Naive thymus-derived CD8-positive, alpha-beta T cell (primary cell): ENCODE measurements at places on chromosomes 3 and 15. TPM values are rescaled to one million over a fixed set of nuclear protein-coding genes. Genes with fewer than 3 reads are reported as not detected.

- H3K4me3 ChIP-seq, result no peak overlapping the region
- no peak overlapping the region for H3K27ac ChIP-seq
- no peaks in the 10 kb centered on the region for H3K36me3 ChIP-seq
- no peaks in the 10 kb centered on the region for H3K4me1 ChIP-seq
Observed at GRCh38 chr3:123285931-123286307, 84.2 kb downstream of the SEC22A start.

GRCh38 chr3:152945556-152945955 lies 110.6 kb downstream of the P2RY1 start:
- no peak overlapping the region for H3K4me3 ChIP-seq
- no peaks in the 10 kb centered on the region for H3K4me1 ChIP-seq
- peaks cover 2% of the 10 kb centered on the region for H3K27me3 ChIP-seq
- H3K36me3 ChIP-seq, result no peaks in the 10 kb centered on the region

DNA sequence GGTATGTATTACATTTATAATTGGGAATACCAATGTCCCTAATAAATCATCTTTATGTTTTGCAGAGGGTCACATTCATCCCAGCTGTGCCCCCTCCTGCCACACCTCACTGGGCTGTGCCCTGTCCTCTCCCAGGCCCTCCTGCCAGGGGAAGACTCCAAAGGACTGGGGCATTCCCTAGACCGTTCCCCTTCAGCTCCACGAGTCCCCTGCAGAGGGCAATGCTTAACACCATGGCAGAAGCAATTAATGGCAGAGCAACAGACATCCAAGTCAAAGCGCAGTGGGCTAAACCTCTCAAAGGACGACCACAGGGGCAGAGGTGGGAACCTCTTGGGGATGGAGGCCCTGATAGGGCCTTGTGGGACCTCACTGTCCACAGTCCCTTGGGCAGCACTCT lies 71.3 kb upstream of the SEC13 start:
- H3K4me3 ChIP-seq, result no peak overlapping the region
- no peaks in the 10 kb centered on the region for H3K27me3 ChIP-seq
- DNase-seq, result no peak

DNA sequence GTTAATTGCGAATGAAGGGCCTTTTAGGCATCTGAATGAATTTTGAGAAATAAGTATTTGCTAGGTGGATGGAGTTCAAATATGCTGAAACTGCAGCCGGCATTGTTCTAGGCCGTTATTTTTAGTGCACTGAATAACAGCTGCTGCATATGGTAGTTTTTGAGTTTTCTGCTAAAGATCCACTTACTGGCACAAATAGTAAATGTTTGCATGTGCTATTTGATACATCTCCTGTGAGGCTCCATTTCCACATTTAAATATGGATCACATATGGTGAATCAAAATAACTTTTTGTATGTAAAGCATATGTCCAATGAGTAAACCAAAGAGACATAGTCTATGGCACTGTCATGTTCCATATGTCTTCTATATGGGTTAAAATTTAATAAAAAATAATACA lies 56.7 kb upstream of the CNTN4 start:
- no peak overlapping the region for H3K4me3 ChIP-seq
- H3K27me3 ChIP-seq, result no peaks in the 10 kb centered on the region
- no peak overlapping the region for H3K27ac ChIP-seq
- DNase-seq, result no peak
- no peaks in the 10 kb centered on the region for H3K4me1 ChIP-seq

TRPM1 gene
- not detected for polyA plus RNA-seq

MTHFS gene
- polyA plus RNA-seq, result 82.6 TPM

CPNE9 gene
- not detected for polyA plus RNA-seq

ATP2B2 gene
- polyA plus RNA-seq, result not detected

NDN gene
- polyA plus RNA-seq, result 0.22 TPM

CLSTN2 gene
- polyA plus RNA-seq, result not detected

GP9 gene
- polyA plus RNA-seq, result not detected

DNA sequence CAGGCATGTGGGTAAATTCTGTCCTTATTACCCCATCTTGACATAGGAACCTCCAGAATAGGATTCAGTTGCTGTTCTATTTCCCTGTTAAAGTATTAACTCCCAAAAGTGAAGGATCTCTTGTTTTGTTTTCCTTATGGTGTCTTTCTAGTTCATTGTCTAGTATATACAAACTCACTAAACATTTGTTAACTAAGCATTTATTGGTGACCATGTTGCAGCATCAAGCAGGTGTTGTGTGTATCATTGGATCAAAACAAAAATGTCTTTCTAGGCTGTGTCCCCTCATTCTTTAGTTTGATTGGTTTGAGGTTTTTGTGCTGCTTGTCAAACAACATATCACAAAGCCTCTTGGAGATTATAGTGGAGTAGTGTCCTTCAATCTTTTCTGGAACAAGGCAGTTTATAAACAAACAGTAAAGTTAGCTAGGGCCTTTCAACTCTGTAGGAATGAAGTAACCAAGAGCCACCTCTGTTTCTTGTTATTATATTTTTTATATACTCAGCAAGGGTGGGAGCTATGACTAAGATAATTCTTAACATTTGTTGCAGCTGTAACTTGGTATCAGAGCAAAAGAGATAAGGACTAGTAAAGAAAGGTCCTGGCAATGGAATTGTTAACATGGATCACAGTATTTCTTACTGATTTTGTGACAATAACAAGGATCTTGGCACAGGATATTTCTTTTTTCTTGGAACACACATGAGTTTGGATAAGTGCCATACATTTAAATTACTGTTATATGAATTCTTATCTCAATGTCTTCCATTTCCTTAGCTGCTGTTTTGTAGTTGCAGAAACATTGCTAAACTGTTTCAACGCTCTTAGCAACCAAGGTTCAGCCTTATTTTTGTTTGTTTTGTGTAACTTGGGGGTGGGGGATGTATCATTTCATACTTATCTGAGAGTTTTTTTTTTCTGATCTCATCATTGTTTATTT lies 49.3 kb downstream of the TMOD3 start:
- H3K27me3 ChIP-seq, result no peaks in the 10 kb centered on the region
- H3K4me3 ChIP-seq, result no peak overlapping the region
- peaks cover 26% of the 10 kb centered on the region for H3K4me1 ChIP-seq
- H3K36me3 ChIP-seq, result peaks cover 12% of the 10 kb centered on the region
- peak overlapping the region; percentile 33 for H3K27ac ChIP-seq

DNA sequence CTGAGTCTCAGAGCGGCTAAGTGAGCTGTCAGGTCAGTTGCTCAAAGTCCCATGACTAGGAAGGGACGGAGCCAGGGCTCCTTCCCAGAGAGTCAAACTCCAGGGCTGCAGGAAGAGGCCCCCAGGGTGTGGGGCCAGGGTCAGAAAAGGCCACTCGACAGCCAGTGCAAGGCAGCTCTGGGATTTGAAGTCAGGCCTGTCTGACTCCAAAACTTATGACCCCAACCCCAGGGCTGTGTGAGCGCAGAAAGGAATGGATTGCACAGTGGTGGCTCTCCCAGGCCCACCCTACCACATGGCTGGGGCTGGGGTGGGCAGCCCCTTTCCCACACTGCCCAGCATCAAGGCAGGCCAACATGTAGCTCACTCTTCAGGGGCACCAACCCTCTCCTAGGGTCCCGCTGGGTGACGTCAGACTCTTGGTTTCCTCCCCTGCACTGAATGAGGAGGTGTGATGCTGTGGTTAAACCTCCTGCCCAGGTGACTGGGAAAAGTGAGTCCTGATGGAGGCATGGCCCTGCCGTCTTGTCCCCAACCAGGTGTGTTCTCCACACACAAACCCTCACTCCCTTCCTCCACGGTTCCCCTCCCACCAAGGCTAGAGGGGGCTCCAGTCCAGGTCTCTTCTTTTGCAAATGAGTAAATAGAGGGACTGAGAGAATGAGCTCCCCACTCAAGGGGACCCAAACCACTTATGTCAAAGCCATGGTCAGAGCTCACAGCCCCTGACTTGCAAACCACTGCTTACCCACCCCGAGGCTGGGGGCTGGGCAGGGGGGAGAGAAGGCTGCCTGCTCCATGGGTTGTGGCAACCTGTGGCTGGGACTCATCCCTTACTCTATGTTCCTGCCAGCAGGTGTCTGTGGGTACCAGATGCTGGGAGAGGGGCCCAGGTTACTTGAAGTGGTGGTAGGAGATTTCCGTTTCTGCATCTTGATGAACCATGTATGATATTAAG lies 23.8 kb upstream of the CORO2B start:
- H3K4me3 ChIP-seq, result no peak overlapping the region
- no peaks in the 10 kb centered on the region for H3K36me3 ChIP-seq
- H3K27ac ChIP-seq, result no peak overlapping the region

- no peak overlapping the region for H3K4me3 ChIP-seq
- peaks cover 34% of the 10 kb centered on the region for H3K27me3 ChIP-seq
- no peak overlapping the region for H3K27ac ChIP-seq
- peaks cover 16% of the 10 kb centered on the region for H3K4me1 ChIP-seq
- no peaks in the 10 kb centered on the region for H3K36me3 ChIP-seq
Observed at GRCh38 chr15:70761046-70761445, 2.3 kb downstream of the UACA start.

GRCh38 chr3:12155264-12155663 lies 3.4 kb downstream of the TIMP4 start:
- no peak for DNase-seq
- no peak overlapping the region for H3K27ac ChIP-seq
- no peak overlapping the region for H3K4me3 ChIP-seq
- H3K36me3 ChIP-seq, result no peaks in the 10 kb centered on the region
- peaks cover 6% of the 10 kb centered on the region for H3K4me1 ChIP-seq
- H3K27me3 ChIP-seq, result peaks cover 15% of the 10 kb centered on the region

DNA sequence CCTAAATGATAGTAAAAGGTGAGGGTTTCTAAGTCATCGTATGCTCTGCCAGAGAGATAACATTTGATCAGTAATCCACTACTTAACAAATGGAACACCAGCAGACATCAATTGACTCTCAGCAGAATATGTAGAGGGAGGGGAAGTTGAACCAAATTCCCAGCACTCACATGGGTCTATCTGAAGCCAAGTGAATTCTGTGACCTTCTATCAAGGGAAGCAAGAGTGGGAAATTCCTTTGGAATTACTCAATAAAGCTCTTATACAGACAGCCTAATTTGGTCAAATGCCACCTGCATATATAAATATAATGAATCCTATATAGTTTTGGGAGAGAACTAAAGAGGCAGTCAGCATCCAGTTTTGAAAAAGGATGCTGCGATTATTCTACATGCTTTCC lies 15.8 kb upstream of the KCNMB2 start:
- H3K36me3 ChIP-seq, result no peaks in the 10 kb centered on the region
- no peak overlapping the region for H3K27ac ChIP-seq
- H3K4me3 ChIP-seq, result no peak overlapping the region
- H3K4me1 ChIP-seq, result no peaks in the 10 kb centered on the region

GRCh38 chr3:73808862-73809509 lies 184.2 kb upstream of the PDZRN3 start:
- no peak for DNase-seq
- no peak overlapping the region for H3K27ac ChIP-seq
- no peaks in the 10 kb centered on the region for H3K36me3 ChIP-seq
- H3K4me3 ChIP-seq, result no peak overlapping the region
- no peaks in the 10 kb centered on the region for H3K4me1 ChIP-seq

DNA sequence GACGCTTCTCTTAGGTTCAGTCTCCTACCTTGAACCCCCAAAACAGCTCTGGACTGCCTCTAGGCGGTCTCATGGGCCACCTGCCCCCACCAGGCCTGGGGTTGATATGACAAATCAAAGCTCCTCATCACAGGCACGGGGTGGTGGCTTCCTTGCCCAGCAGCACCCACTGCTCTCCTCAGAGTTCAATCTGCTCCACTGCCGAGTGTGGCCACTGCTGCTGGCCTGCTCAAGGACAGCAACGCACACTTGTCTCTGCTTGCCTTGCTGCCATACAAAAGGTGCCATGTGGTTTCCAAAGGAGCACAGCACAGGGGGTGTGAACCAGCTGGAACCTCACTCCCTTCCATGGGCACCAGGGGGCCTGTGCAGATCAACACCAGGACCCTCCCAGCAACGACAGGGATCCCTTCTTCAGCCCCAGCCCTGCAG lies 10.2 kb downstream of the KBTBD13 start:
- H3K27ac ChIP-seq, result no peak overlapping the region
- DNase-seq, result no peak
- H3K4me3 ChIP-seq, result no peak overlapping the region
- H3K36me3 ChIP-seq, result no peaks in the 10 kb centered on the region
- H3K27me3 ChIP-seq, result peaks cover 11% of the 10 kb centered on the region

FBXO22 gene
- polyA plus RNA-seq, result 16.6 TPM

SOX14 gene
- not detected for polyA plus RNA-seq

GRCh38 chr15:36175741-36176291 lies 403.6 kb upstream of the CDIN1 start:
- no peak overlapping the region for H3K4me3 ChIP-seq
- peaks cover 2% of the 10 kb centered on the region for H3K4me1 ChIP-seq
- H3K27ac ChIP-seq, result no peak overlapping the region
- H3K36me3 ChIP-seq, result no peaks in the 10 kb centered on the region
- H3K27me3 ChIP-seq, result no peaks in the 10 kb centered on the region

GNB4 gene
- polyA plus RNA-seq, result 0.27 TPM

GRCh38 chr3:7876741-7877297 lies 624.8 kb upstream of the LMCD1 start:
- H3K36me3 ChIP-seq, result no peaks in the 10 kb centered on the region
- peak; percentile 38 for DNase-seq
- peaks cover 33% of the 10 kb centered on the region for H3K4me1 ChIP-seq
- H3K27me3 ChIP-seq, result no peaks in the 10 kb centered on the region
- peak overlapping the region; percentile 76 for H3K4me3 ChIP-seq

GRCh38 chr3:30649572-30650318 lies 43.3 kb downstream of the TGFBR2 start:
- H3K4me3 ChIP-seq, result peak overlapping the region; percentile 71
- H3K27ac ChIP-seq, result peak overlapping the region; percentile 95
- no peaks in the 10 kb centered on the region for H3K27me3 ChIP-seq
- peaks cover 86% of the 10 kb centered on the region for H3K36me3 ChIP-seq
- DNase-seq, result no peak

GRCh38 chr3:117128872-117129271 lies 419.3 kb downstream of the TUSC7 start:
- H3K27ac ChIP-seq, result no peak overlapping the region
- H3K4me1 ChIP-seq, result no peaks in the 10 kb centered on the region
- no peak for DNase-seq
- no peaks in the 10 kb centered on the region for H3K36me3 ChIP-seq
- no peak overlapping the region for H3K4me3 ChIP-seq

- H3K4me1 ChIP-seq, result no peaks in the 10 kb centered on the region
- no peak for DNase-seq
- H3K27me3 ChIP-seq, result no peaks in the 10 kb centered on the region
- no peak overlapping the region for H3K27ac ChIP-seq
- H3K4me3 ChIP-seq, result no peak overlapping the region
Observed at GRCh38 chr3:59266551-59266950, 216.7 kb upstream of the CFAP20DC start.

LRRIQ4 gene
- polyA plus RNA-seq, result not detected

- peaks cover 7% of the 10 kb centered on the region for H3K4me1 ChIP-seq
- no peak overlapping the region for H3K27ac ChIP-seq
Observed at GRCh38 chr3:101865751-101866509, 16.6 kb downstream of the NFKBIZ start.

PPP1R14D gene
- not detected for polyA plus RNA-seq

- no peak for DNase-seq
- peaks cover 71% of the 10 kb centered on the region for H3K4me1 ChIP-seq
- H3K27ac ChIP-seq, result peak overlapping the region; percentile 89
- H3K4me3 ChIP-seq, result no peak overlapping the region
- H3K27me3 ChIP-seq, result no peaks in the 10 kb centered on the region
Observed at GRCh38 chr15:65883571-65883970, 14.3 kb downstream of the RAB11A start.

GRCh38 chr3:164060923-164061322 lies 1017.4 kb downstream of the SI start:
- H3K4me3 ChIP-seq, result no peak overlapping the region
- no peak overlapping the region for H3K27ac ChIP-seq

CLRN1 gene
- polyA plus RNA-seq, result not detected

- H3K4me3 ChIP-seq, result no peak overlapping the region
- peaks cover 4% of the 10 kb centered on the region for H3K27me3 ChIP-seq
- no peaks in the 10 kb centered on the region for H3K4me1 ChIP-seq
Observed at GRCh38 chr3:115825046-115825445, 201.7 kb downstream of the GAP43 start.

WDR93 gene
- polyA plus RNA-seq, result 0.33 TPM
